GM23248 (cell line): ENCODE measurements at places on chromosomes 13 and 19.
A peak's percentile ranks its signal among the peaks of the same experiment; 100 is the strongest.

- DNase-seq, result no peak
These were observed 62.2 kb downstream of the DCLK1 start for GRCh38 chr13:36068991-36069390.

GRCh38 chr13:83151308-83151660 is 731.0 kb downstream of the SLITRK1 start:
- DNase-seq, result peak; percentile 47

DNA sequence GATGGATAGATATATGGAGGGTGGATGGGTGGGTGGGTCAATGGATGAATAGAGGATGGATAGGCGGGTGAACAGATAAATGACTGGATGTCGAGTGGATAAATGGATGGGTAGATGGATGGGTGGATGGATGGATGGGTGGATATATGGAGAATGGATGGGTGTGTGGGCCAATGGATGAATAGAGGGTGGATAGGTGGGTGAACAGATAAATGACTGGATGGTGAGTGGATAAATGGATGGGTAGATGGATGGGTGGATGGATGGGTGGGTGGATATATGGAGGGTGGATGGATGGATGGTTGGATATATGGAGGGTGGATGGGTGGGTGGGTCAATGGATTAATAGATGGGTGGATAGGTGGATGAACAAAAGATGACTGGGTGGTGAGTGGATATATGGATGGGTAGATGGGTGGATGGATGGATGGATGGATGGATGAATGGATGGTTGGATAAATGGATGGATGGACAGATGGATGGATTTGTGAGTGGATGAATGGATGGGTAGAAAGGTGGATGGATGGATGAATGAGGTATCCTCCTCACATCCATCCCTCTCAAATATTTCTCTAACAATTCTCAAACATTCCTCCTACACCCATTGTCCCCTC is 21.0 kb downstream of the AXL start:
- DNase-seq, result no peak

GRCh38 chr19:7978179-7978825 is 27.1 kb downstream of the ELAVL1 start:
- peak; percentile 20 for DNase-seq

DNA sequence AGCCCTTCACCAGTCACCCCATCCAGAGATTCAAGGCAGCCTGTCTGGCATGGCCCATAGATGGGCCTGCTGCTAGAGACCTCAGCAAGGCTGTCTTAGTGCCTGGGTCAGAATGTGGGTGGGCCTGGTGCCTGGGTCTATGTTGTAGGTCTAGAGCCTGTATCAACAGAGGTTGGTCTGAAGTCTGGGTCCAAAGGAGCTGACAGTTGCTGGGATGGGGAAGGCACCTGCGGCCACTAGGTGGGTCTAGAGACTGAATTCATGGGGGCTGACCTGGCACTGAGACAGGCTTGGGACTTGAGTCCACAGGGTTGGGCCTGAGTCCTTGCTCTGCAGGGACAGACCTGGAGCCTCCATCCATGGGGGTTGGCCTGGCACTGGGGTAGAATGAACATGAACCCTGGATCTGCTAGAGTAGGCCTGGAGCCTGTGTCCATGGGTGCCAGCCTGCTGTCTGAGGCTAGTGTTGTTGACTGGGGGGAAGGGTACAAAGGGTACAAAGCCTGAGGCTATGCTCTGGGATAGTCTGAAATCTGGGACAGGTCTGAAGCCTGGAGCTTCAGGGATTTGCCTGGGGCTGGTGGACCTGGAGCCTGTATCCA is 516.8 kb downstream of the OLFM4 start:
- DNase-seq, result no peak

DNA sequence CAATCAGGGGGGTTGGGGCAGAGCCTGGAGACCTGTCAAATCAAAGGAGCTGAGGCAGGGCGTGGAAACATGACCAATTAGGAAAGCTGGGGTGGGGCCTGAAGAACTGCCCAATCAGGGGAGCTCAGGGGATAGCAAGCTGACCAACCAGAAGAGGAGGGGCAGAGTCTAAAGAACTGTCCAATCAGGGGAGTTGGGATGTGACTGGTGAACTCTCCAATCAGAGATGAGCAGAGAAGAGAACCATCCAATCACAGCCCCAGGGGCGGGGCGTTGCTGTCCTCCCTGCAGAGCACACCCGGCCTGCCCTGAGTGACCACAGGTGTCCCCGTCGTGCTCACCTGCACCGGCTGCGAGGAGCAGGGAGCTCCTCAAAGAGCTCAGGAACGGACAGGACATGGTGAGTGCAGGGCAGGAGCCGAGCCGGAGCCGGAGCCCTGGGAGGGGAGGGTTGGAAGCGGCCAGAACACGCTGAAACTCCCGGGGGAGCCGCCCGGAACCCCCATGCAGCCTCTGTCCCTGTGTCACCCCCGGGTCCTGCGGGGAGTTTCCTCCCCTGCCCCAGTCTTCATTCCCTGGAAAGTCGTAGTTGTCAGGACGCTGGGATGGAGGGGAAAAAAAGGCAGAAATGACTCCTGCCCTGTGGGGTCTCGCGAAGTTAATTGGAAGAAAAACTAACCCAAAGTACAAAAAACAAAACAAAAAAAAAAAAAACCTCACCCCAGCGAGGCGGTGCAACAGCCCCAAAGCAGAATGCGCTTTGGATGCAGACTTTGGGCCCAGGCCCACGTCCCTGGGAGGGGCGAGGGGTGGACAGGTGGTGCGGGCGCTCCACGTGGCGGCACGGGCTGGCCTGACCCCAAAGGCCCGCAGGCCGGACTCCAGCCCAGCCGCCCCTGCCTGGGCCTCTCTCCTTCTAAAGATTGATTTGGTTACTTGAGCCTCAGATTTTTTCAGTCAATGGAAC is at the start of gene ZNF556:
ZNF556 (plus strand) TSS at position 311 of the 967 bp plus-strand sequence; CDS start at position 398, 87 bp downstream.
- DNase-seq, result peak; percentile 12

DNA sequence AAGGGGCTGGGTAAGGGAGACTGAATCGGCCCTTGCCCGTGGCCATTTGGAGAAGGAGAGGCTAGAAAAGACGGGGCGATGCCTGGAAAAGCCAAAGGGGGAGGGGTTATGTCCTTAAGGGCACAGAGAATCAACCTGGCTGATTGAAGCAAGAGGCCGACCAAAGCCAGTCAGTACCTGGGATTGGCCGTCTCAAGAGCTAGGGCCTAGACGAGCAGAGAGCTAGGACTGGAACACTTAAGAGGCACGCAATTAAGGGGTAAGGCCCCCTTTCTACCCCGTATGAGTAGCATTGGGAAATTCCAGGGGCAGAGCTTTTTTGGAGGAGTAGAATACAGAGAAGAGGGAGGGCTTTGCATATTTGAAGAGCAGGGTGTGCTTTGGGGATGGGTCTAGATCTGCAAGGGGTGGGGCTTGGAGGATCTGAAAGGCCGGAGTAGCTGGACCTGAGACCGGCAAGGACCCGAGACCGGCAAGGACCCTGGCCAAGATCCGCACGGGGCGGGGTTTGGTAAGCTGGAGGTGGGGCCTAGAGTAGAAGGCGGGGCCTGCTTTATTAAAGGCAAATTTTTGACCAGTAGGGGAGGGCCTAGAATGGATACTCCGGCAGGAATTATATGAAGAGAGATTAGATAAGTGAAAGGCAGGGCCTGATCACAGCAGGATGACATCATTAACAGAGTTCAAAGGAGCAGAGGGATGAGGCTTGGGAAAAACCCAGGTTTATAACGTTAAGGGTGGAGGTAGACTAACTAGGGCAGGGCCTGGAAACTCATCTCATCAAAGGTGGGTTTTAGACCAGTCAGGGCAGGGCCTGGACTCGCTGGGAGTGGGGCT is 10.7 kb upstream of the CACNG6 start:
- DNase-seq, result peak; percentile 38

GRCh38 chr13:39820606-39821005 is 165.1 kb downstream of the COG6 start:
- DNase-seq, result no peak

DNA sequence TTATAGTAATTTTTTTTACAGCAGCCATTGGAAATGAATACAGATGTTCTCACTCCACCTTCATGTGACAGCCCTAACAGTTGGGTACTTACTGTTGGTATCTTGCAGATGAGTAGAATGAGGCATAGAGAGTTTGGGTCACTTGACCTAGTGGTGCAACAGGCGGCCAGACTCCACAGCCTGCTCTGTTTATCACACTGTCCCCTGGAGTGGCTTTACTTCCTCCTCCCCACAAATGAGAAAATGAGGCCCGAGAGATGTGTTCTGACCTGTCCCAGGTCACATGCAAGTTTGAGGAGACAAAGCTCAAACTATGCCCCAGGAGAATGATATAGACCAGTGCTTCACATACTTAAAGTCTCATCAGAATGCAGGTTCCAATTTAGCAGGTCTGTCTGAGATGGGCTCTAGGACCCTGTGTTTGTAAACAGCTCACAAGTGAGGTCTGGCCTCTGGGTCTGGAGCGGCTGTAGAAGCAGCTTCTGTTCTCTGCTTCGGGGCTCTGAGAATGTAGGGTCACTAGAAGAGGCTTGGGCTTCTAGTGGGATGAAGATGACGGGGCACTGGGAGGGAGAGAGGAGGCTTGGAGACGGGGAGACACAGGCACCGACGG is 37.4 kb upstream of the RCBTB2 start:
- no peak for DNase-seq

DNA sequence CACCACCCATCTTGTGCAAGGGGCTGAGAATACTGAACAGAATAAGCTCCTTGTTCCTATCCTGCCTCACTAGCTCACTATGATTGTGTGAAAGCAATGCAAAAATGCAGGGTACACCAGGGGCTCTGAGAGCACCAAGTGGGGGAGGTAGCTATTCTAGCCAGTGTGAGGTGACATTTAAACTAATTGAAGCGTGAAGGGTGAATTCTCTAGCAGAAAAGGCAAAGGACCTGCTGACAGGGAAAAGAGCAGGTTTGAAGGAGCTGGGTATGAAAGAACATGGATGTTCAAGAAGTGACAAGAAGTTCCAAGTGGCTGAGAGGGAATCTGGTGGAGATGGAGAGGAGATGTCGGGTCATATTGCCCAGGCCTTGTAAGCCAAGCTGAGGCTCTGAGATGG is 64.2 kb downstream of the SIAH3 start:
- no peak for DNase-seq

- DNase-seq, result no peak
These were observed 45.2 kb downstream of the SOX21 start for GRCh38 chr13:94667190-94667589.

GRCh38 chr13:113021811-113022210 is 52.8 kb downstream of the MCF2L start:
- DNase-seq, result no peak

DNA sequence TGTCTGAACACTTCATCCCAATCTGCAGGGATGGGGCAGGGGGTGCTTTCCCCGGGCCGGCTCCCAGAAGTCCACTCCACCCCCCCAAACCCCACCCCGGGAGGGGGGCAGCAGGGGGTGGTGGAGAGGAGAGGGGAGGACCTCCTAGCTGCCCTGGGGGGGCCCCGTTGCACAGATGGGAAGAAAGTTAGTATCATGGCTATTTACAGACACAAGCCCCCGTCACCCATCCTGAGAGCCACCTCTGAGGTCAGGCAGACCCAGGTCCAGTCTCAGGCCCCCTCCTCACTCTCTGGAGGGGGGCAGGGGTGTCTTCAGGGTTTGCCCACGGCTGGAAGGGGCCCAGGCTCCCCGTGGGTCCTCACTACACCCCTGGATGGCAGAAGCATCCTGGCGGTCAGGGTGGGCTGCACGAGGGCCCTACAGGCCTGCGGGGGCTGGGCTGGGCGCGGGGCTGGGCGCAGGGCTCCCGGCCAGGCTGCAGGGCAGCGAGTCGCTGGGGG is 5.8 kb upstream of the REXO1 start:
- DNase-seq, result no peak

DNA sequence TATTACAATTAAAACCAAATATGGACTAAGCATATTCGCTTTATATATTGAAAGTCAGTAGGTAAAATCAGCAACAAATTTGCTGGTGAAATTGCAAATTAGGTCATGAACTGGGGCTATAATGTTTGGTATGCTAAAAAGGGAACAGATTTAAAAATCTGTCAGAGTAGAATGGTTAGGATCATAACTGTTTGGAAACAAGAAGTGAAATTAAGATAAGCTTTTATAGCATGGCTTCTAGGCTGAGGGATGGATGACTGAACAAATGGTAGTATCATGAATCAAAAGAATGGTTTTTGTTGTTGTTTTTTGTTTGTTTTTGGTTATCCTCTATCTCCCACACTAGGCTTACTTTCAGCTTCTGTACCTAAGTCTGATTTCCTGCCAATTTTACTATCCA is 1090.4 kb downstream of the PCDH9 start:
- no peak for DNase-seq

GRCh38 chr13:99892866-99893504 is 78.6 kb downstream of the ZIC5 start:
- no peak for DNase-seq

DNA sequence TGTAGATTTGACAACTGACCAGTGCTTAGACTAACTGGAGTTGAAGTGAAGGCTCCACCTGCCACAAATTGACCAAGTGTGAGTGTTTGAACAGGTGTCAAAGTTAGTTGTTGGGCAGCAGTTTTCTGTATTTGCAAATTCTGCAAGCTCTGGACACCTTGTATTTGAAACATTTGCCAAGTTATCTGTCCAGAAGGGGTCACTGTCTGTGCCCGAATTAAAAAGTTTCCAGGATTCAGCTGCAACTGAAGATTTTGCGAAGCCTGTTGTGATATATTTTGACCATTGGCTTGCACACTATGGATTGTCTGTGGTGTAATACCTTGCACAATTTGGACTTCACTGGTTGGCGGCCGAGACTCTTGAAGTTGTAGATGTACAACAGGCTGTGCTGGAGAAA is 1690.7 kb downstream of the SLITRK5 start:
- DNase-seq, result peak; percentile 6

DNA sequence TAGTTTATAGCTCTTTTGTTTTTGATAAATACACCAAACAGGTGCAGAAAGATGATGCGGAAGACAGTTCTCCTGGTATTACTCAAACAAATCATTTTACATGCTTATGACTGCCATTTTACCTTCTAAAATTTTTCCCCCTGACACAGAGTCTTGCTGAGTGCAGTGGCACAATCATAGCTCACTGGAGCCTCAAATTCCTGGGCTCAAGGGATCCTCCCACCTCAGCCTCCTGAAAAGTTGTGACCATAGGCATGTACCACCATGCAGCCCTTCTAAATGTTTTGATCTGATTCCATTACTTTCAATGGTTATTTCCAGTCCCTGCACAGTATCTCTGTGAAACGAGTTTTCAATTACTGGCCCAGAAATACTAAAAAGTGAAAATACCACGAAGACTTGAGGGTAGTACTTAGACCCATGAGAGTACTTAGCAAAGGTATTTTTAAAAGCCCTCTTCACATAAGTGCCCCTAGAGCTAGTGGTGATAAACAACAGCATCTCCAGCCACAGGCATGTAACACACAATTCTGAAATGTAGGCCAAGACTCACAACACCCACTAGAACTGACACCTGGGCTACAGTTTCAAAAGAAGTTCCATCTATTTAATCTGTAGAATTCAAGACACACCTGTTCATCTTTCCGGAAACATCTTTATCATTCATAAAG is 11.3 kb downstream of the HSPH1 start:
- DNase-seq, result no peak
